ENCODE measurements at places on chromosomes 2 and 18. TPM values are rescaled to one million over a fixed set of nuclear protein-coding genes. Genes with fewer than 3 reads are reported as not detected.

DNA sequence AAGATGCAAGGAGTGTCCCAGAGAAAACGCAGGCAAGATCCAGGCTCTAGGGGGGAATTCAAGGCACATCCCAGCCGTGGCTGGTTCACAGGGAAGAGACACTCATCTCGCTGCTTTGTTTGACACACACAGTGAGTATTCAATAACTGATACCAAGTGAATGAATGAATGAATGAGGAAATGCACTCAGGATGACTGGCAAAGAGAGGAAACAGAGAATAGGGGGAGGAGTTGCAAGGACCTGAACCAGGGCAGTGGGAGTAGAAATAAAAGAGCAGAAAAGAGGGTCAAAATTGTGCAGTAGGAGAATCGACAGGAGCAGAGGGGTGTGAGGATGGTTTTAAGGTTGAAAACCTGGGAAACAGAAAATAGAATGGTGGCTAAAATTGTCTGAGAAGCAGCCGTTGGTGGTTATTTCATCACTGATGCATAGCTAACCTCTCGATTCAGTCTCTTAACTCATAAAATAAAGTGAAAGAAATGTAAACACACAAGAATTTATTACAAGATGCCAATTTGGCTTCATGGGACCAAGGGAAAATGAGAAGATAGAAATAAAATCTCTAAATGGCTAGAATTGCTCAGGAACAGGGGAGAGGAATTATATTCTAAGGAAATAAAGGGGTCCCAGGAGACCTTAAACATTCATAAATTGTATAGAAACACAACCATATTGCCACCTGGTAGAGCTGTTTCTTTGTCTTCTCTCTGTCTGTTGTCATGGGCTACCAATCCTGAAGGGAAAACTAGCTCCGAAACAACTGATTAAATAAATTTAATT, 63.9 kb upstream of the PHLPP1 start:
- no peaks in the 10 kb centered on the region for H3K27me3 ChIP-seq
- no peaks in the 10 kb centered on the region for H3K4me1 ChIP-seq
- H3K27ac ChIP-seq, result no peak overlapping the region
- DNase-seq, result no peak
- no peak overlapping the region for H3K4me3 ChIP-seq

SKOR2 gene
- not detected for total RNA-seq

TTL gene
- 6.3 TPM for total RNA-seq

ABCB11 gene
- total RNA-seq, result 0.35 TPM
